Activated T-cell treated with anti-CD3 and anti-CD28 coated beads, Interleukin-2, amount 50 U/mL, for 24 hours (primary cell): ENCODE measurements at places on chromosomes 3 and 15.

GRCh38 chr15:36879568-36880222, 220.7 kb downstream of the MEIS2 start:
- H3K4me1 ChIP-seq, result peaks cover 17% of the 10 kb centered on the region
- H3K27me3 ChIP-seq, result peaks cover 96% of the 10 kb centered on the region
- H3K36me3 ChIP-seq, result no peaks in the 10 kb centered on the region
- H3K4me3 ChIP-seq, result no peak overlapping the region

- H3K4me3 ChIP-seq, result no peak overlapping the region
- H3K4me1 ChIP-seq, result no peaks in the 10 kb centered on the region
- H3K27me3 ChIP-seq, result no peaks in the 10 kb centered on the region
- DNase-seq, result no peak
- H3K36me3 ChIP-seq, result no peaks in the 10 kb centered on the region
- H3K27ac ChIP-seq, result no peak overlapping the region
Measured at GRCh38 chr3:55416331-55416821, 70.7 kb downstream of the WNT5A start.

DNA sequence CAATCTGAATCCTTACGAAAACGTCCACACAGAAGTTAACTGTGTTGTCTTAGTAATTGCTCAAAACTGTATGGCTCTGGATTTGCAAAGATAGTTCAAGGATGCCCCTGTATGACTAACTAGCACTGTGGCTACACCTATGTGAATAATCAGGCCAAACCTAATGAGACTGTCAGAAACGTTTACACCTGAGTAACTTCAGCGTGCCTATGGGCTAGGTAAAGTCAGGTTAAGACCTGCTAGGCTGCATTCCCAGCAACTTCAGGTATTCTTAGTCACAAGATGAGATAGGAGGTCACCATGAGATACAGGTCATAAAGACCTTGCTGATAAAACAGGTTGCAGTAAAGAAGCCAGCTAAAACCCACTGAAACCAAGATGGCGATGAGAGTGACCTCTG, 87.8 kb upstream of the PLXND1 start:
- H3K4me1 ChIP-seq, result peaks cover 6% of the 10 kb centered on the region
- DNase-seq, result no peak
- H3K27ac ChIP-seq, result no peak overlapping the region
- no peaks in the 10 kb centered on the region for H3K27me3 ChIP-seq

- H3K27me3 ChIP-seq, result no peaks in the 10 kb centered on the region
- peaks cover 86% of the 10 kb centered on the region for H3K4me1 ChIP-seq
- H3K4me3 ChIP-seq, result peak overlapping the region; percentile 38
Measured at GRCh38 chr3:16906682-16907081, 21.9 kb downstream of the PLCL2 start.

GRCh38 chr3:24168977-24169376, 223.9 kb downstream of the NR1D2 start:
- H3K27me3 ChIP-seq, result peaks cover 3% of the 10 kb centered on the region
- H3K27ac ChIP-seq, result no peak overlapping the region
- no peak overlapping the region for H3K4me3 ChIP-seq
- H3K4me1 ChIP-seq, result no peaks in the 10 kb centered on the region
